ENCODE measurements at places on chromosomes 7 and 10.

DNA sequence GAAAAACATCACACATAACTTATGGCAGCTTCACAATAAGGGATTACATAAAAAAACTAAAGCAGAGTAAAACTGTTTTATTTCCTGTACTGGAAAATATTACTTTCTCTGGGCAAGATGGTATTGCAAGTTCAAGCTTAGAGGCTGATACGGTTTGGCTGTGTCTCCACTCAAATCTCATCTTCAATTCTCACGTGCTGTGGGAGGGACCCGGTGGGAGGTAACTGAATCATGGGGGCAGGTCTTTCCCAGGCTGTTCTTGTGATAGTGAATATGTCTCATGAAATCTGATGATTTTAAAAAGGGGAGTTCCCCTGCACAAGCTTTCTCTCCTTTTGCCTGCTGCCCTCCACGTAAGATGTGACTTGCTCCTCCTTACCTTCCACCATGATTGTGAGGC is 5.1 kb upstream of the LRRC27 start:
- H3K4me1 ChIP-seq: peaks cover 34% of the 10 kb centered on the region
- peaks cover 73% of the 10 kb centered on the region for H3K36me3 ChIP-seq
- H3K27me3 ChIP-seq: no peaks in the 10 kb centered on the region
- ATAC-seq: peak; percentile 29

- peaks cover 13% of the 10 kb centered on the region for H3K4me1 ChIP-seq
- H3K36me3 ChIP-seq: no peaks in the 10 kb centered on the region
- no peaks in the 10 kb centered on the region for H3K27me3 ChIP-seq
- no peak for ATAC-seq
- H3K4me3 ChIP-seq: no peak overlapping the region
These were observed 179.1 kb downstream of the PRKCQ start for GRCh38 chr10:6400821-6401465.

DNA sequence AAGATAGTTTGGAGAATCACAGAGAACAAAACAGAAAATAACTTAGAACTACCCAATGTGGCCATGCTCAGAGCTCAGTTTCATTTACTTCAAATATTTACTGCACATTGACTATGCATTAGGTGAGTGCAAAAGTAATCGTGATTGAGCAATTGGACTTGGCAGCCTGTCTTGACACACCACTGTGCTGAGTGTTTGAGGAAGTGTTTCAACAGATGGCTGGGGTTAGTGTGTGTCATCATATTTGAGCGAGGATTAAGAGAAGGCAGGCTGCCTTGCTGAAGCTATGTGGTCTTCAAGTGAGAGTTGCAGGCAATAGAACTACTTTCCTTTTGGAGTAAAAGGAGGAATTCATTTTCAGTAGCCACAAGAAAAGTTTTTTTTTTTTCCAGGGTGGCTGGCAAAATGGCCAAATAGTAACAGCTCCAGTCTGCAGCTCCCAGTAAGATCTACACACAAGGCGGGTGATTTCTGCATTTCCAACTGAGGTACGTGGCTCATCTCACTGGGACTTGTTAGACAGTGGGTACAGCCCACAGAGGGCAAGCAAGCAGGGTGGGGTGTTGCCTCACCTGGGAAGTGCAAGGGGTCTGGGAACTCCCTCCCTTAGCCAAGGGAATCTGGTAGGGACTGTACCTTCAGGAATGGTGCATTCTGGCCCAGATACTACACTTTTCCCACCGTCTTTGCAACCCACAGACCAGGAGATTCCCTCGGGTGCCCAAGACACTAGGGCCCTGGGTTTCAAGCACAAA is 37.6 kb downstream of the AKR1C4 start:
- H3K36me3 ChIP-seq: peaks cover 16% of the 10 kb centered on the region
- no peaks in the 10 kb centered on the region for H3K4me1 ChIP-seq
- H3K4me3 ChIP-seq: no peak overlapping the region
- ATAC-seq: no peak
- no peak overlapping the region for H3K27ac ChIP-seq
- no peaks in the 10 kb centered on the region for H3K27me3 ChIP-seq

DNA sequence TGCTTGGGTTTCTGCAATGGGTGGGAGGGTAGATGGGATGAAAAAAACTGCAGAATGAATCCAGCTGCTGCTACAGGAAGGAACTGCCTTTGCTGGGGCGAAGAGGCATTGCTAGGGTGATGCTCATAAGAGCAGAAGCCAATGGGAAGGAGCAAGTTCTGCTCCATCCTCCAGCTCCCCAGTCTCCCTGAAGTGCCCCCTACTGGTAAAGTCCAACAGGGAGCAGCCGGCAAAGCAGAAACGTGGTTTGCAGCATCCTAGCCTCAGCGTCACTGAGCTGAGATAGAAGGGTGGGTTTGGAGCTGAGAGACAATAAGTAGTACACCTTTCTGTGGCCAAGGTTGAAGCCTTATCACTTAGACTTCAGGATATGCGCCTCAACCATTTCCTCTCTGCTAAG is 220.5 kb downstream of the CCSER2 start:
- H3K4me1 ChIP-seq: no peaks in the 10 kb centered on the region
- H3K36me3 ChIP-seq: no peaks in the 10 kb centered on the region
- H3K4me3 ChIP-seq: no peak overlapping the region
- peaks cover 14% of the 10 kb centered on the region for H3K27me3 ChIP-seq
- ATAC-seq: no peak

DNA sequence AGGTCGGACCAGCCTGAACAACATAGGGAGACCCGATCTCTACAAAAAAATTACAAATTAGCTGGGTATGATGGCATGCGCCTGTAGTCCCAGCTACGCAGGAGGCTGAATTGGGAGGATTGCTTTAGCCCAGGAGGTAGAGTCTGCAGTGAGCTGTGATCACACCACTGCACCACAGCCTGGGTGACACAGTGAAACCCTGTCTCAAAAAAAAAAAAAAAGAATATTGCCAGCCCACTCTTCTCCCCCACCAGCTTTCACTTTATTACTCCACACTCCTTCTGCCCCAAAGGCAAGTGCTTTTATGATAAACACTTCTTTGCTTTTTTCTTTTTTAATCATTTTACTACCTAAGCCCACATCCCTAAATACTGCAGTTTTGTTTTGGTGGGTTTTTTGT is 14.8 kb downstream of the RAB19 start:
- peaks cover 7% of the 10 kb centered on the region for H3K36me3 ChIP-seq
- ATAC-seq: no peak
- no peak overlapping the region for H3K4me3 ChIP-seq

- H3K4me1 ChIP-seq: no peaks in the 10 kb centered on the region
- no peak for ATAC-seq
- H3K36me3 ChIP-seq: no peaks in the 10 kb centered on the region
- H3K27ac ChIP-seq: no peak overlapping the region
- no peak overlapping the region for H3K4me3 ChIP-seq
These were observed 29.6 kb upstream of the FAM20C start for GRCh38 chr7:162632-163297.

- H3K27me3 ChIP-seq: no peaks in the 10 kb centered on the region
- no peak overlapping the region for H3K27ac ChIP-seq
- peaks cover 4% of the 10 kb centered on the region for H3K4me1 ChIP-seq
These were observed 53.0 kb upstream of the DRGX start for GRCh38 chr10:49448924-49449323.

- no peak overlapping the region for H3K27ac ChIP-seq
- H3K4me1 ChIP-seq: no peaks in the 10 kb centered on the region
- ATAC-seq: no peak
- H3K27me3 ChIP-seq: peaks cover 8% of the 10 kb centered on the region
- no peak overlapping the region for H3K4me3 ChIP-seq
- no peaks in the 10 kb centered on the region for H3K36me3 ChIP-seq
These were observed 305.8 kb downstream of the KIF20B start for GRCh38 chr10:90007226-90007625.

DNA sequence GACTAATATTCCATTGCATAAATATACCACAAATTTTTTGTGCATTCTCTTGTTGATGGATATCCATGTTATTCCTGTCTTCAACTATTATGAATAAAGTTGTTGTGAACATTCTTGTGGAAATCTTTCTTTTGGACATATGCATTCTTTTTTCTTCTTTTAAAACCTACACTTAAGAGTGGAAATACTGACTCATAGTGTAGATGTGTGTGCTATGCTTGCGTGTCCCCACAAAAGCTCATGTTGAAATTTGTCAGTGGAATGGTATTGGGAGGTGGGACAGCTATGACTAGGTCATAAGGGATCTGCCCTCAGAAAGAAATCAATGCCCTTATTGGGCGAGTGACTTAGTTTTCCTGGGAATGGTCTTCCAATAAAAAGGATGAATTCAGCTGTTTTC is 203.6 kb upstream of the PRSS58 start:
- peak overlapping the region; percentile 75 for H3K4me3 ChIP-seq
- peak overlapping the region; percentile 47 for H3K27ac ChIP-seq
- peaks cover 23% of the 10 kb centered on the region for H3K4me1 ChIP-seq

- no peaks in the 10 kb centered on the region for H3K27me3 ChIP-seq
- no peak overlapping the region for H3K4me3 ChIP-seq
- H3K27ac ChIP-seq: no peak overlapping the region
- H3K36me3 ChIP-seq: no peaks in the 10 kb centered on the region
These were observed 204.9 kb upstream of the NPSR1 start for GRCh38 chr7:34453150-34453549.

- no peaks in the 10 kb centered on the region for H3K27me3 ChIP-seq
- no peaks in the 10 kb centered on the region for H3K36me3 ChIP-seq
- H3K4me1 ChIP-seq: peaks cover 3% of the 10 kb centered on the region
- peak; percentile 93 for ATAC-seq
These were observed at the start of gene CCDC136 for GRCh38 chr7:128791121-128791971. Gene CCDC136 (plus strand): TSS chr7:128791968. CDS start chr7:128792412, 444 bp downstream.

- H3K36me3 ChIP-seq: peaks cover 31% of the 10 kb centered on the region
- no peaks in the 10 kb centered on the region for H3K27me3 ChIP-seq
- ATAC-seq: no peak
- H3K4me3 ChIP-seq: peak overlapping the region; percentile 82
These were observed 1.6 kb downstream of the ATP6V0E2 start for GRCh38 chr7:149875396-149875795.

DNA sequence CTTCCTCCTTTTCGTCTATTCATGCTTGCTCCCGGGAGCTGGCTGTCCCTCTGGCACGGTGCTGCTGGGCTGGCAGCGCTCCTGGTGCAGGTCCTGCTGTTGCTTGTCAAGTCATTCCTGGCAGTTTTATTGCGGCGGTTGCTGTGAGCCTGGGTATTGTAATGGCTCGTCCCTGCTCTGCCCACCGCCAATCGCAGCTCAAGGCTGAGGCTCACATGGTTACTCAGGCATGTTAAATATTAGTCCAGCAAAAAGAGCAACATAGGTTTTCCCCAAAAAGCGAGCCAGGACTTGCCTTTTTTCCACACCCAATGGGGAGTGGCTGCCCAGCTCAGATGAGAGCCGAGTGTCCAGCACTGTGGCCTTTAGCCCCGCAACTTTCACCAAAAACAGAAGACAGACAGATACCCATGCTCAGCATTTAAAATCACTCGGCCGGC is 492.9 kb upstream of the FOXK1 start:
- no peak overlapping the region for H3K27ac ChIP-seq
- no peak for ATAC-seq
- no peaks in the 10 kb centered on the region for H3K27me3 ChIP-seq
- no peaks in the 10 kb centered on the region for H3K4me1 ChIP-seq

DNA sequence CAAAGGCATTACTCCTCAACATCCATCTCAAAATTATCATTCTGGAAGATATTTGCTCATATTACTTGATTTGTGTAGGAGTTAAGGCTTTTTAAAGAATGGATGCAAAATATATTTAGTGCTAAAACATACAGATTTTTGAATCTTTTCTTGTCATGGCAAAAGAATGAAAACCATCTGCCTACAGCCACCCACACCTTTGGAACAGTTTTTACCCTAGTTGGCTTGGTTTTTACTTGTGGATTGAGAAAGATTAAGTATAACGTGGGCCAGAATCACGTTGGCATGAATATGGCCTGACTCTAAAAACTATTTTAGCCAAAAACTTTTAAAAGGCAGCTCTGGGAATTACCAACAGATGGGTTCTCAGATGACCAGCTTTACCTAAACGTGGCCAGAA is 128.2 kb downstream of the SPAG6 start:
- peaks cover 9% of the 10 kb centered on the region for H3K4me1 ChIP-seq
- ATAC-seq: no peak
- H3K36me3 ChIP-seq: no peaks in the 10 kb centered on the region
- peaks cover 44% of the 10 kb centered on the region for H3K27me3 ChIP-seq
- no peak overlapping the region for H3K4me3 ChIP-seq

- peaks cover 12% of the 10 kb centered on the region for H3K4me1 ChIP-seq
- H3K4me3 ChIP-seq: no peak overlapping the region
- H3K27ac ChIP-seq: peak overlapping the region; percentile 9
- H3K27me3 ChIP-seq: no peaks in the 10 kb centered on the region
- no peak for ATAC-seq
- peaks cover 77% of the 10 kb centered on the region for H3K36me3 ChIP-seq
These were observed 61.2 kb downstream of the DNAJB6 start for GRCh38 chr7:157397731-157398691.

- no peaks in the 10 kb centered on the region for H3K27me3 ChIP-seq
- no peak overlapping the region for H3K4me3 ChIP-seq
- no peak overlapping the region for H3K27ac ChIP-seq
- H3K36me3 ChIP-seq: no peaks in the 10 kb centered on the region
These were observed 13.4 kb downstream of the SGMS1 start for GRCh38 chr10:50610368-50610767.

DNA sequence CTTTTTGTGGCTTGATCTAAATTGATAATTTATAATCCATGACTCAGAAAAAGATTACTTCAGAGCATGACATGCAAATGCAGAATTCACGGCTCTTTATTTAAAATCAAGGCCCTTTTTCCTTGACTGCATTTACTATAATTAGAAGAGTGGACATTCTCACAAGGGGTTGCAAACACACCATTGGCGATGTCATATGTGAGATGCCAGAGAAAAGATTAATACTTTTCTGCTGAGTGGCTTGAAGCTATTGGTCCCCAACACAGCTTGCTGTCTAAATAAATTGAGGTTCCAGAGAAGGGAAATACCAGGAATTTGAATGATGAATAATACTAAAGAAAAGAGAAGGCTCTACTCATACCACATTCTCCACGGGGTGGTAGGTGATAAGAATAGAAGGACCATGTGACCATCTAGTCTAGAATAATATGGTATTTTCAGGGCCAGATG is 78.7 kb upstream of the ARID5B start:
- no peaks in the 10 kb centered on the region for H3K36me3 ChIP-seq
- no peak overlapping the region for H3K4me3 ChIP-seq
- no peaks in the 10 kb centered on the region for H3K27me3 ChIP-seq
- H3K4me1 ChIP-seq: no peaks in the 10 kb centered on the region

GRCh38 chr7:1455241-1455939 is 3.9 kb downstream of the MICALL2 start:
- H3K4me3 ChIP-seq: no peak overlapping the region
- ATAC-seq: no peak
- H3K4me1 ChIP-seq: no peaks in the 10 kb centered on the region
- no peaks in the 10 kb centered on the region for H3K27me3 ChIP-seq

DNA sequence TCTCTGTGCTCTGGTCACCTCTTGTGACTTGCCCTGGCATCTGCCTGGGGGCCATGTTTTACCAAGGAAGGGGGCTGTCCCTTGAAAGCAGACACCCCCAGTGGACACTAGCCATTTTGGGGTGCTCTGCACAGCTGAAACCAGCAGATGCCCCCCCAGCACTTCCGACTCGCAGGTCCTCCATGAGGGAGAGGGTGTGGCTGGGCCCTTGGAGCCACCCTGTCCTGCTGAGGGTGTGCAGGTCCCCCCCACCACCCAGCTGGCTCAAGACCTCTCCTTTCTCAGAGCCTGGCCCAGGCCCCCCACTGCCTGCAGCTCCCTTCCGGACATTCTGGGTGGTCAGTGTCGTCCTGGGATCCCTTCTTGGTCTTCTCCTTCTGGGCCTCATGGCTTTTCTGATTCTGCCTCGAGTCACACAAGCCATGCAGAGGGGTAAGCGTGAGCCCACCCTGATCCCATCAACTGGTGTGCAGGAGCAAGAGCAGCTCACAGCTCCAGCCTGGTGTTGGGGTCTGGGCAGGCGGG is 12.3 kb downstream of the SCART1 start:
- peak; percentile 7 for ATAC-seq
- no peak overlapping the region for H3K4me3 ChIP-seq
- peaks cover 32% of the 10 kb centered on the region for H3K36me3 ChIP-seq
- no peaks in the 10 kb centered on the region for H3K27me3 ChIP-seq
- H3K27ac ChIP-seq: peak overlapping the region; percentile 65
